Activated CD4-positive, alpha-beta T cell treated with anti-CD3 and anti-CD28 coated beads, Interleukin-10, Interleukin-2, amounts not matched to agents 100 ng/mL and 50 ng/mL, durations not matched to agents 16 hours and 8 hours (primary cell): ENCODE measurements at places on chromosomes 1 and 21.

DNA sequence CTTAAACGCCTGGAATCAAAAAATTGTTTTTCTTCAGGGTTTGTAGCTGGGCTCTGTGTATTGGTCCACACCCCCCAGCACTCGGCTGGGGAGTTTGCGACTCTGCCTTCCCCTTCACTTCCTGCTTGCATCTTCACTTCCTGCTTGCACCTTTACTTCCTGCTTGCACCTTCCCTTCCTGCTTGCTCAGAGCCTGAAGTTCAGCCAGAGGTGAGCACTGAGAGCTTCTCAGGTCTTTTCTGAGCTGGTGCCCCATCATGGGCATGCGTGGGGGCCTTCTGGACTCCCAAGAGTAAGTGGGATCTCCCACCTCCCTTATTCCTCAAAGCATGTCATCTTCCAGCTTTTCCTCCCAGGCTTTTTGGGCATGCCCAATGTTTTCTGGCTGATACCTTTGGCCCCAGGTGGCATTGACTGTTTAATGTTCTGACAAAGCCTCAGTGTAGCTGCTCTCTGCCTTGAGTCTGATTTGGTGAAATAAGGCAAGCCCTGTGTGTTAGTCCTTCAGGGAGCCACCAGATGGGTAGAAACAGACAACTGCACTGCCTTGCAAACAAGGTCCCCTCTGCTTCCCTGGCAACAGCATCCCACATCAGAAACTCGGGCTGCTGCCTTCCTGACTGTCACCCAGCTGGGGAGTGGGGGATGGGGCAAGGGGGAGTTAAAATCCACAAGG, 3.5 kb downstream of the KRTAP10-2 start:
- DNase-seq, result peak; percentile 9

- no peak for DNase-seq
Measured at GRCh38 chr1:224170343-224170742, 12.7 kb upstream of the DEGS1 start.

DNA sequence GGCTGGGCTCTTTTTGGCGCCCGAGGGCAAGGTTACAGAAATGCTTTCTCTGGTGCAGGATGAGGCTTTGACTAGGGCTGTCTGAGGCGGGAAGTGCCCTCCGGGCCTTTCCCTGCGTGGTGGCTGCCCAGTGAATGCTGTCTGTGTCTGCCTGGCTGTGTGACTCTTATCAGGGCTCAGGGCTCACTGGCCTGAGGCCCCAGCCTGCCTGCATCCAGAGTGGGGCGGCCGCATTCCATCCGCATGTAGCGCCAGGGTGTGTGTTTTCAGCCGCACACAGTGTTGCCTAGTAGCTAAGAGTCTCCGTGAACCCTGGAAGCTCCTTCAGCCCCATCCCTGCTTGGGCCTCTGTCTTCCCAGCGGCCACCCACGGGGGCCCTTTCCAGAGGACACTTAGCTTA, 59.1 kb downstream of the FAAP20 start:
- no peak for DNase-seq

DNA sequence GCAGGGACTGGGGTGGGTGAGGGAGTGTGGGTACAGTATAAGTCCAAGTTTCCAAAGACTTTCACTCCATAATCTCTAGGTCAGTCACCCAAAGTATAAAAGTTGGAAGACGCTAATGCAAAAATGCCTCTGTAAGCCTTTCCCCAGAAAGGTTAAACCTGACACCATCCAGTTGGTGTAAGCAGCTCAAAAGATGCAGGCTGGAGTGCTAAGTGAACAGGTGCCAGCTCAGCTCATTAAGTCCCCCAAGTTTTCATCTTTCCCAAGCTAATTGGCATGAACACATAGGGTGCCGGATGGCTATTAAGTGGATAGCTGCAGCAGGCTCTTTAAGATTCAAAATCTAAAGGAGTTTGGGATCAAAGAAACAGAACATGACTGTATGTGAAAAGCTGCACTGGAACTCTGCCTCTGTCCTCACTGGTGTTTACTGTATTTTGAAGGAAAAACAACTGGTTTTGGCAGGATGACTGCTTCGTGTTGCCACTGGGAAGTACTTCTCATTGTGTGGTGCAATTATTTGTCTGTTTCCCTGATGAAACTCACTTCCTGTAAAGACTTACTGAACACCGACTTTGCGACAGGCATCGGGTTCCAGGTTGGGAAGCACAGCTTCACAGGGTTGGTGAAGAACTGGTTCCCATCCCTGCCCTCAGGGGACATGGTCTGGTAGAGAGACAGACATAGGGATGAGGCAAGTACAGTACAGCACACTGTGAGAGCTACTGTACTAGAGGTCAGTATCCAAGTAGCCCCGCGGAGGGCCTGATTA, 152.7 kb downstream of the DAB1 start:
- no peak for DNase-seq

- peak; percentile 15 for DNase-seq
Measured at GRCh38 chr1:116127123-116127847, 16.1 kb downstream of the MAB21L3 start.

DNA sequence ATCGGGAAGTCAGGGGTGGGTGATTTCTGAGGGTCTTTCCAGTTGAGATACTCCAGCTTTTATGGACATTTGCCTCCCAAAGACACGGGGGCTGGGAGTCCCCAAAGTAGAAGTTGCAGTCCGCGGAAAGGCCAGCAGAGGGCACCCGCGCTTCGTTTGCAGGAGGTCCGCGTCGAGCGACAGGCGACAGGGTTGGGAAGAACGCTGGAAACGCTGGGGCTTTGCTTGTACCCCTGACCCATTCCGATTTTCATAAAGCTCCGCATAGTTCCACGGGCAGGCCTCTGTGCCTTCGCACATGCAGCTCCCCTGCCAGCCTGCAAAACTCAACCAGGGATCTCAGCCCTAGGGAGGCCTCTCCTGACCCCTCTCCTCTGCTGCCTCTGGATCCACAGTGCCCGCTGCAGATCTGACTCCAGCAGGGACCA, 44.2 kb upstream of the LAPTM5 start:
- DNase-seq, result peak; percentile 79

DNA sequence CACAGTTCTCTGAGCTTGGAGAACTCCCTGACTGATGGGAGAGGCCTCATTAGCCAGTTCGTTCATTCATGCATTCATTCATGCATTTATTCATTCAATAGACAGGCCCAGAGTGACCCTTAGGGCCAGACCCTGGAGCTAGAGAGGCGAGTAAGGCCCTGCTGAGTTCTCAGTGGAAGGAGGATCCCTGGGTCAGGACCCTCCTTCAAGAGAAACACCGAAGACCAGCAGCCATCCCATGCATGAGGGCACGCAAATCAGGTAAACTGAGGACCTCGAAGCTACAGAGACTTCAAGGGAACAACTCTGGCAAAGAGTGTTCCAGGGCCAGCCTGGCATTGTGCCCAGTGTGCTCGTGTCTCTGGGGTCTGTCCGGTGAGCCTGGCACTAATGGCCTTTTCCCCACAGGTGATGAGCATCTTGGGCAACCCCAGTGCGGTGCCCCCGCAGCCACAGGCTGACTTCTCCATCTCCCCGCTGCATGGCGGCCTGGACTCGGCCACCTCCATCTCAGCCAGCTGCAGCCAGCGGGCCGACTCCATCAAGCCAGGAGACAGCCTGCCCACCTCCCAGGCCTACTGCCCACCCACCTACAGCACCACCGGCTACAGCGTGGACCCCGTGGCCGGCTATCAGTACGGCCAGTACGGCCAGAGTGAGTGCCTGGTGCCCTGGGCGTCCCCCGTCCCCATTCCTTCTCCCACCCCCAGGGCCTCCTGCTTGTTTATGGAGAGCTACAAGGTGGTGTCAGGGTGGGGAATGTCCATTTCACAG, 104.8 kb downstream of the PAX7 start:
- DNase-seq, result no peak

DNA sequence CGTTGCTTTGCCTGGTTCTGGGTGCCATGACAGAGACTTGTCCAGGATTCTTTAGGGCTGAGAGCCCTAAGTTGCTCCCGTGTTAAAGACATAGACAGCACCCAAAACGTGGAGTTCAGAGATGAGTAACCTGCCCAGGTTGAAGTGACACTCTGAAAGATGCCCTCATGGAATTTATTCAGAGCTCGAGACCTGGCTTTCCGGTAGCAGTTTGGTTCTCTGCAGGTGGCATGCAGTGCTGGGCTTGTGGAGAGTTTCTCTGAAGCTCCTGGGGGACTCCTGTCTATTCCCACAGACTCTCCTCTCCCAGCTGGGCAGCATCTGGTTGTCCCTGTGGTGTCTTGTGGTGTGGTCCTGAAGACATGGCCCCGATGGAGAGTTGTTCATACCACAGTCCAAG, 241.0 kb downstream of the RHOU start:
- no peak for DNase-seq

GRCh38 chr1:93813076-93813475, 65.9 kb downstream of the DNTTIP2 start:
- DNase-seq, result no peak

GRCh38 chr1:20950679-20951078, 163.6 kb upstream of the HP1BP3 start:
- DNase-seq, result no peak

- DNase-seq, result no peak
Measured at GRCh38 chr1:240526312-240526711, 85.6 kb downstream of the GREM2 start.

DNA sequence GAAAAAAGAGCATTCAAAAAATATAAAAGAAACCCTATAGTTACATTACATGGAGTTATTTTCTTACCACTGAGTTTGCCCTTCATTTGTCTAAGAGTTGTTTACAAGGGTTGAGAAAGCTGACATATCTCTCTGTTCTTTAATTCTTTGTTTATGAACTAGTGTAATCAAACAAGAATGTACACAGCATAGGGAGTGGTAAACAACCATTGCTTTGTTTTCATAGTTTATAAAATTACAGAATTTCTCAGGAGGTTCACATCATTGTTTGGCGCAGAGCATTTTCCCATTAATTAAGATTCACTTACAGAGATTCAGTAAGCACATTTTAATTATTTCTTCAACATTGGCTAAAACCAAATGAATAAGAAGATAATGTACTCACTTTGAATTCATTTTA, 87.6 kb downstream of the IFI44 start:
- no peak for DNase-seq

DNA sequence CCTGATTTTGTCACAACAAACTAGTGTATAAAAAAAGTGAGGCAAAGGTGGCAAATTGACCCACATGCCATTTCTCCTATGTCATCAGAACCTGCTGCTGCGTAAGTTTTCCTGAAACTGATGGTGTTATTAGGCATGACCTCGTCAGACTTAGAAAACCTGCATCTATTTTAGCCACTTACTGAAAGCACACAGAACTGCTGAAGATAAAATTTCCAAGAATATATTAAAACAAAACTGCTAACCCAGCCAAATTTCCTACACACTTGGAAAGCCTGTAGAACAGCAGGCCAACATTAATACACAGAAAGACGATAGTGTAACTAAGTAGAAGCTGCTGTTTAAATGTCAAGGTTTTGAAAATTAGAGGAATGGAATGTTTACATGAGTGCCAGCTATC, 674.5 kb upstream of the CXADR start:
- DNase-seq, result no peak

DNA sequence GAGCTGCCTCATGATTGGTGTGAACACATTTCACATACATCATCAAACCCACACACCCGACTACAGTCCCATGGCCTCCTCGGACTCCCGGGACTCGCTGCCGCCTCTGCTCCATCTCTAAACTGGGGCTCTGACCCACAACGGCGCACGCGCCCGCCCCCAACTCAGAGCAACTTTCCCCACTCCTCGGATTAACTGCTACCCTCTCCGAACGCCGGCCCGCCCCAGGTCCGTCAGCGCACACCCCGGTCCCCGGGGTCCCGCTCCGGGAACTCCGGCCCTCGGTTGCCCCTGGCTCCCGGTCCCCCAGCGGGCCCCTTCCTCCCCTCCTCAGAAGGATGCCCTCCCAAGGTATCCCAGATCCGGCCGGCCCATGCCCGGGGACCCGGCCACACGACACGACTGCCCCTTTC, 740 bp downstream of the DSTYK start:
- DNase-seq, result no peak

DNA sequence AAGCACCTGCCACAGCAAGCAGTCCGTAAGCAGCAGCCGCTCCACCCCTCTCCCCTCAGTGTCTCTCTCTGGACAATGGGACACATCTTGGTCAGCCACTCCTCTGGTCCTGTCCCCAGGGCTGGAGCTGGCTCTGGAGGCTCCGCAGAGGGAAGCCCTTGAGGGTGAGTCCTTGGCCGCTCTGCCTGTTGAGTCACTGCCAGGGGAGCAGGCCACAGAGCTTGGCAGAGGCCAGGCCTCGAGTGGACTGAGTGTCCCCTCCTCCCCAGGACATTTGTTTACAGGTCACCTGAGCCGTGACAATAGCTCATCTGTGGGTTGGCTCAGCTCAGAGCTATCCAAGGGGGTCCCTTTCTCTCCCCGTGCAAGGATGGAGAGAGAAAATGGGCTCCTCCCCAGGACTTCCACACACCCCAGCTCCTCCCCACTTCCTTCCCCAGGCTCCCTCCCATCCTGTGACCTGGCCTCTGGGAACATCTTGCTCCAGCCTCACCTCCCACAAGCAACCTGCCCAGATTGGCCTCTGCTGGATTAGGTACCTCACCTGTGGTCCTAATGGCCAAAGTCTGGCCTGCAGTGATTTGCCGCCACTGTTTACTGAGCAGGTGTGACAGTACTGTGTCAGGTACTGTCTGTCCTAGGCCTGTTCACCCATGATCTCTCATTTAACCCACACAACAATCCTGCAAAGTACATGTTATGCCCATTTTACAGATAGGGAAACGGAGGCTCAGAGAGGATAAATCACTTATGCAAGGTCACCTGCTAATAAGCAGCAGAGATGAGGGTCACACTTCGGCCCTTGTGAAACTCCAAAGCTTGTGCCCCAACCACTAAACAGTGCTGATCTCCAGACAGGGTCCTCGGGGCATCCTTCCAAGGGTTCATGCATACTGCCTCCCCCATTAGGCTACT, 4.8 kb downstream of the FAM131C start:
- no peak for DNase-seq

- no peak for DNase-seq
Measured at GRCh38 chr1:199855580-199855979, 171.9 kb upstream of the NR5A2 start.

- no peak for DNase-seq
Measured at GRCh38 chr1:25553749-25554429, 10.5 kb downstream of the LDLRAP1 start.

GRCh38 chr21:35332841-35333426, 283.8 kb upstream of the RUNX1 start:
- peak; percentile 36 for DNase-seq

- no peak for DNase-seq
Measured at GRCh38 chr1:201949491-201949890, 3.1 kb upstream of the LMOD1 start.

- DNase-seq, result no peak
Measured at GRCh38 chr1:17539477-17540254, at the start of gene ARHGEF10L. Gene ARHGEF10L, plus strand, starts transcription at chr1:17539698. Its CDS starts 40,898 bp downstream, at chr1:17580596.

DNA sequence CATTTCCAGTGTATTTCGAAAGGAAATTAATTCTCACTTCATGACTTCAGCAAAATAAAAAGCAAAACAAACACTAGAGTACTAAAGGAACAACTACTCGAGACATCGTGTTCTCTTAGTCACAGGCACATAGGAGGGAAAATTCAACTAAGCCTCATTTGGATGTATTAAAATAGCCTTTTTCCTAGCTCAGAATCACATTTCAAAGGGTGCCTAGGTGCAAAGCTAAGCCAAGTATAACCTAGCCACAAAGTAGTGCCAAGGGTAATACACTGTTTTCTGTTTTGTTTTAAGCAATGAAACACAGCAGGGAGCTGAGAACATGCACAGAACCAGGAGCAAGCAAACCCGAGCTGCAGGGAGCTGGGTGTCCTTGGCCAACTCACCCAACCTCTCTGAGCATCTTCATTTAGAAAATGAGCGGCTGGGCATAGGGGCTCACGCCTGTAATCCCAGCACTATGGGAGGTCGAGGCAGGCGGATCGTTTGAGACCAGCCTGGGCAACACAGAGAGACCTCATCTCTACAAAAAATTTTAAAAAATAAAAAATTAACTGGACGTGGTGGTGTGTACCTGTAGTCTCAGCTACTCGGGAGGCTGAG, 26.6 kb upstream of the ACBD6 start:
- no peak for DNase-seq

- no peak for DNase-seq
Measured at GRCh38 chr1:93016171-93016570, 54.9 kb upstream of the DIPK1A start.
